ENCODE measurements at places on chromosomes 13 and 19.

DNA sequence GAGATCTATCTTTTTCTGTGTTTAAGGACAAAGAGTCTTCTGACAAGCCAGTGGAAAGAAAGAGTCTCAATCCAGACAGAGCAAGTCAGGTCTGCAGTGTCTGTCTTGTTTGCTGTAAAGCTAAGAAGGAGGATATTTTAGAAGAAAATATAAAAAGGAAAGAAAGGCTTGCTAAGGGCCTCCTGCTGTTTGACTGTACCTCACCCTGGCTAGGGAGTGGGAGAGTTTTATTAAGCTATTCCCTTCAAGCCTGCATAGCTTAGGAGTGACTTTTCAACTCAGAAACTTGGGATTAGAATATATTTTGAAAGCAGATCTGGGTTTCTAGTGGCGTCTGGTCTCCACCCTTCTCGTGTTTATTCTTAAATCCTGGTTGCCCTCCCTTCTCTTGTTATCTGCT, 460.0 kb downstream of the COG6 start:
- no peak for DNase-seq

- DNase-seq, result no peak
Measured at GRCh38 chr19:45554481-45554880, 30.1 kb downstream of the OPA3 start.

DNA sequence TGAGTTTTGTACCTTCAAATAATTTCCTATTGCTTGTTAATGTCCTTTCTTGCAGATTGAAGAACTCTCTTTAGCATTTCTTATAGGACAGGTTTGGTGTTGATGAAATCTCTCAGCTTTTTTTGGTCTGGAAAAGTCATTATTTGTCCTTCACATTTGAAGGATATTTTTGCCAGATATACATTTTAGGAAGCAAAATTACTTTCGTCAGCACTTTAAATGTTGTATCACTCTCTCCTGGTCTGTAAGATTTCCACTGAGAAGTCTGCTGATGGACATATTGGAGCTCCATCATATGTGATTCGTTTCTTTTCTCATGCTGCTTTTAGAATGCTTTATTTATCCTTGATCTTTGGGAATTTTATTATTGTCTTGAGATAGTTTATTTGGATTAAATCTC, 105.5 kb downstream of the TNFSF13B start:
- DNase-seq, result no peak

DNA sequence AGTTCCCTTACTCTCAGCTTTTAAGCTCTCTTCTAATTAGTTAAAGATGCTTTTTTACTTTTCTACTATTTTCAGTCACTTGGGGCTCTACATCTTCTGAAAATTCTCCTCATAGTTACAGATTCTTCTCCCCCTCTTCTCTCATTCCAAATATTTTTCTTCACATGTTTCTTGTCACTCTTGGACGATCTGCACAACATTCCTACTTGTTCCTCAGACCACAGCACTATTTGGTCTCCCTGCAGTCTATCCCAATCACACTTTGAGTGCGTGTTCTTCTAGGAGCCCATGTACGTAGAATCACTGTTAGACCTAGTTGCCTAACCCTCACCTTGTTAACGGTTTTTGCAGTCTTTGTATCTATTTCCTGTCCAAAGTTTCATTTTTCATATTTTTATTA, 222.5 kb upstream of the SPRY2 start:
- DNase-seq, result no peak

DNA sequence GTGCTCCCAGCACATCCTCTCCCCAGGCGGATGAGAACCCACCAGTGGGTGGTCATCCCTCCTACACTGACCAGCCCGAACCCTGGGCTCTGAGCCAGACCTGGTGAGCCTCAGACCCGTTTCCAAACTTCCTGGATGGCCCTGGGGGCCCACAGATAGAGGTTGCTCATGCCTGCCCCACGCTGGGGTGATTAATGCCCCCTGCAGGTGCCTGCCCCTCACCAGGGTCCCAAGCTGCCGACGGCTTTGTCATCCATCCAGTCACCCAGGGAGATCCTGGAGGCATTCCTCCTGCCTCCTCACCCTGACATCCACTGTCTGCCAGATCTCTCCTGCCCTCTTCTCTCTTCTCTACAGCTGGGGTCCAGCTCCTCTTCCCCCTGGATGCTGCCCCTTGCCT, 28.4 kb upstream of the PLA2G4C start:
- DNase-seq, result no peak

Data from C1 segment of cervical spinal cord (tissue), 14 donors.